ENCODE measurements at places on chromosomes 1 and 21.

GRCh38 chr1:18294437-18295176 is 186.1 kb upstream of the KLHDC7A start:
- no peak for DNase-seq

DNA sequence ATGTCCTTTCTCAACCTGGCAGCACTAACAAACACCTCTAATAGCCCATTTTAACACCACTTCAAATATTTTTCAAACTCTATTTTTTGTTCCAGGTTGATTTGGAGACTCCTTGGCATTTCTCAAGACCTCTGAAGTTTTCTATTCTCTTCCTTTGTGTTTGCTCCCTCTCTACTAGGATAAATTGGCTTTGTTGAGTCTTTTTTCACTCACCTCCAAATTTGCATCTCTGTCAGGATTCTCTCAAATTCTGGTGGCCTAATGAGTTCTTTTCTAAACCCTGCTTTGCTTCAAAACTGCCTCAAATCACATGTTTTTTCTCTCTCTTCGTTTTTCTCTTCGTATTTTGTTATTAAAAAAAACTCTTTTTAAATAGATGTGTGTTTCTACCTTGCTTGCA is 582.2 kb upstream of the ADGRL4 start:
- DNase-seq, result no peak

- DNase-seq, result no peak
Observed at GRCh38 chr1:199411506-199411905, 616.0 kb upstream of the NR5A2 start.

DNA sequence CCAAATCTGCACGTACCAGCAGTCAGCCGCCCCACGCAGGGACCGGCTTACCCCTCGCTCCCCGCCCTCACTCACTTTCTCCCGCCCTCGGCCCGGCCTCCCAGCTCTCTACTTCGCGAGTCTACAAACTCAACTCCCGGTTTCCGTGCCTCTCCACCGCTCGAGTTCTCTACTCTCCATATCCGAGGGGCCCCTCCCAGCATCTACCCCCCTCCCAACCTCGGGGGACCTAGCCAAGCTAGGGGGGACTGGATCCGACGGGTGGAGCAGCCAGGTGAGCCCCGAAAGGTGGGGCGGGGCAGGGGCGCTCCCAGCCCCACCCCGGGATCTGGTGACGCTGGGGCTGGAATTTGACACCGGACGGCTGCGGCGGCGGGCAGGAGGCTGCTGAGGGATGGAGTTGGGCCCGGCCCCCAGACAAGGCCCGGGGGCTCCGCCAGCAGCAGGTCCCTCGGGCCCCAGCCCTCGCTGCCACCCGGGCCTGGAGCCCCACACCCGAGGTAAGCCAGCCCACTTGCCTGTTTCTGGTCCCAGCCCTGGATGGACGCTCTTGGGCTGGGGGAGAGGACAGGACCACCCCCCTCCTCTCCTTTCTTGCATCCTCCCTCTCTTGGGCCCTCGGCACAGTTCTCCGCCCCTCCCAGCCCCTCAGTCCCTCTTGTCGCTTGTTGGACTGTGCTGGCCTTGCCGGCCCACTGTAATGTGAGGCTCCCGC is at the start of gene ARTN:
ARTN (plus strand) TSS at position 416 of the 715 bp plus-strand sequence. CDS start 1,856 bp downstream, outside the sequence.
- no peak for DNase-seq

DNA sequence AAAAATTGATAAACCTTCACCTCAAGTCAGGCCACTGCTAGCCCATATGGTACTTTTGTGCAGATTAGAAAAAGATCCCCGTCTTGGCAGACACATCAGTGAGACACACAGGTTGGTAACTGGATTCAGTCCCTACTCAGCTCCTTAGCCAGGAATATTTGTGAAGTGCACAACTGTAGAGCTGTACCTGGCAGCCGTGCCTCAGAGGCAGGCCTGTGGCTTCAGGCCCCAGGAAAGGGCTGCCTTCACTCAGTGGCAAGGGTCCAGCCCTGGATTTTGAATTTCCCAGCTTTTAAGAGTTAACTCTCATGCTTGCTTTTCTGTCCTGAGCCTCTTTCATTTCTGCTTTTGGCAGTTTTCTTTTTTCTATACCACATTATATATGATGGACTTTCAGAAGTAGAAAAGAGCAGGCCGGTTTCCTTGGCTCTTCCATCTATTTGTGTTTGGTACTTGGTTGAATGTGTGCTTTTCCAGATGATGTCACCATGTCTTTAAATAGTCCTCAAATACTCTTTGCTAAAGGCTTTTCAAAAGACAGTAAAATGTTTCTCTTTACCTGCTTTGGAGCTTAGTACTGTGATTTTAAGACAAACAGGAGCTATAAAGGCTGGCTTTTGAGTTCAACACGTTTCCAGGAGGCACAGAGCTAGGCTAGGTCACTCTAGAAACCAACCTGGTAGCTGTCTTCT is 186.6 kb downstream of the AK5 start:
- no peak for DNase-seq

DNA sequence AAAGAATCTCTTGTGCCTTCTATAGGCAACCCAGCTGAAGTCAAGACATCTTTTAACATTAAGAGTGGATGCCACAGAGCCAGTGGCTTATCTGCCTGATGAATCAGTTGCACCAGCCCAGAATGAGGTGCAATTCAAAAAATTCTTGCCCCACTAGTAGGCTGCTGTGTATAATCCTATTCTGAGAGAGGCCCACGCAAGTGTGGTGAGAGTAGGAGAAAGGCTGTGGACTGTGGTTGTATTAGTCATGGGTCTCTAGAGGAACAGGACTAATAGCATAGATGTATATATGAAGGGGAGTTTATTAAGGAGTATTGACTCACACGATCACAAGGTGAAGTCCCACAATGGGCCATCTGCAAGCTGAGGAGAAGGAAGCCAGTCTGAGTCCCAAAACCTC is 216.4 kb downstream of the LTN1 start:
- DNase-seq, result peak; percentile 6

- no peak for DNase-seq
Observed at GRCh38 chr1:225877580-225877979, 4.6 kb downstream of the TMEM63A start.

GRCh38 chr21:16022921-16023320 is 293.1 kb downstream of the USP25 start:
- DNase-seq, result no peak

DNA sequence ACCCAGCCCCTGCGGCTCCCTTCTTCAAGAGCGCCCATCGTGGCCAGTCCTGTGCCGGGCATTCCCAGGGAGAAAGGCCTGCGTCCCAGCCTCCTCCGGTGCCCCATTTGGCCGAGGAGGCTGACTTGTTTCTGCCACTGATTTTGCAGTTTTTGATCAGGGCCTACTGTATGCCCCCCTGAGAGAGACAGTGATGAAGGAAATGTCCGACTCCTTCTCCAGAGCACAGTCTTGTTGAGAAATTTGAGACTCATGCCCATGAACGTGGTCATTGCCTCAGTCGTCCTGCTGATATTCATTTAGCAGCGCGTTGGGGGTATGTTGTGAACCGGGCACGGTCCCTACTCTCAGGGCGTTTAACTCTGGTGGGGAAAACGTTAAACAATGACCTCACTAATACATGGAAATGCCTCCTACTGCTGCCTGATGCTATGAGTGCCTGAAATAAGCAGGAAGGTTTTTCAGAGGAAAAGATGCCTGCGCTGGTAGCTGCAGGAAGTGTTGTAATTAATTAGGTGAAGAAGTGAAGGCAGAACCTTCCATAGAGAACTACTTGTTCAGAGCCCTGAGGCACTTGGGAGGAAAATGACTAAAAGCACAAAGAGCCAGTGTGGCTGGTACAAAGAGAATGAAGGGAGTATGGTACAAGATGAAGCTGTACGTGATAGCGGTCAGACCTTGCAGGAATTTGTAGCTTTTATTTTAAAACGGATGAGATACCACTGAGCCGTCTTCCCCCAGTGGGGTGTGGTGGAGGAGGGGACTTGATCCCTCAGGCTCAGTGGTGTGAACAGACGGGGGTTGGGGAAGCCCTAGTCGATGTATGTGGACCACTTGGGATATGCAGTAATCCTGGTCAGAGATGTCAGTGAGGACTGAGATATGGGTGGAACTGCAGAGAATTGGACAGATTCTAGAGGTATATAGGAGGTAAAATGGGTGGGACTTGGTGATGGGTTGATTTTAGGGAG is 730 bp downstream of the ZCCHC17 start:
- no peak for DNase-seq

DNA sequence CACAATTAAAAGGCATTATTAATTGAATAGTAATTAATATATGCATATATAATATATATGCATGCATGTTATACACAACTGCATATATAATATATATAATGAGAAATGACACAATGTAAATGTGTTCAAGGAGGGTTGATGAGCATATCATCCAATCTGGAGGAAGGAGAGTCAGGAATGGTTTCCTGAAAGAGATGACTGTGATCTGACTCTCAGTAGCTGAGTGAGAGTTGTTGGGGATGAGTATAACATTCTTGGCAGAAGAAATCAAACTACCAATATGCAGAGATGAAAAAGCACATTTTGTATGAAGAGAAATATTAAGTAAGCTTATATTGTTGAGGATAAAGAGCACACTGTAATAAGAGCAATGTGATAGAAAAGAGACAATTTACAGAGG is 37.3 kb downstream of the F13B start:
- no peak for DNase-seq

DNA sequence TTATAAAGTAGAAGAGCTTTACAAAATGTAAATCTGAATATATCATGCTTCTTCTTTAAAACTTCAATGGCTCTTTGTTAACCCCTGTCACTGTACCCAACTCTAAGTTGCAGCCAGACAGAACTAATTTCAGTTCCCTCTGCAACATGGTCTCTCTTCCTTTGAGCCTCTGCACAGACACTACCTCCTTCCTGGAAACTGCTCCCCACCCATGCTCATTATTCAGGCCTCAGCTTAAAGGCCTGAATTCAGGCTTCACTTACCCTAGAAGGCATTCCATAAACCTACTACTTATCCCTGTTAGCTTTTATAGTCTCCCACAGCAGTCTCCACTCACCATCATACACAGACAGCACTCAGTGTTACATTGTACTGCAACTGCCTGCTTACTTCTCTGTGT is 2.6 kb upstream of the EEIG2 start:
- no peak for DNase-seq

DNA sequence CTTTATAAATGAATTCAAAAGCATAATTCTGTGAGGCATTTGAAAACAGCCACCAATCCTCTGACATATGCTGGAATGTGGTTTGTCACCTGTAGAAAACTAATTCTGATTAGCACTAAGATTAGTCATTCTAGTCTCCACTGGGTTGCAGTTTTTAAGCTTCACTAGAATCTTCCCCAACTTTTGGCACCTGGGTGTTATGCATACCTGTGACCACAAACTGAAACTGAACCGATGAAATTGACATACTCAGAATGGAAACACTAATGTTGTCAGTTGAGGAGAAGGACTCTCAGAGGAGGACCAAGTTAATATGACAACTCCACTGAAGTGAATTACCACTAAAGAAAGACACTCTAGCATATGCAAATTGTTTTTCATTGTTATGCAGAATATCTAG is 285.8 kb upstream of the NEGR1 start:
- no peak for DNase-seq

- DNase-seq, result no peak
Observed at GRCh38 chr1:20586953-20587660, 1.8 kb upstream of the CDA start.

DNA sequence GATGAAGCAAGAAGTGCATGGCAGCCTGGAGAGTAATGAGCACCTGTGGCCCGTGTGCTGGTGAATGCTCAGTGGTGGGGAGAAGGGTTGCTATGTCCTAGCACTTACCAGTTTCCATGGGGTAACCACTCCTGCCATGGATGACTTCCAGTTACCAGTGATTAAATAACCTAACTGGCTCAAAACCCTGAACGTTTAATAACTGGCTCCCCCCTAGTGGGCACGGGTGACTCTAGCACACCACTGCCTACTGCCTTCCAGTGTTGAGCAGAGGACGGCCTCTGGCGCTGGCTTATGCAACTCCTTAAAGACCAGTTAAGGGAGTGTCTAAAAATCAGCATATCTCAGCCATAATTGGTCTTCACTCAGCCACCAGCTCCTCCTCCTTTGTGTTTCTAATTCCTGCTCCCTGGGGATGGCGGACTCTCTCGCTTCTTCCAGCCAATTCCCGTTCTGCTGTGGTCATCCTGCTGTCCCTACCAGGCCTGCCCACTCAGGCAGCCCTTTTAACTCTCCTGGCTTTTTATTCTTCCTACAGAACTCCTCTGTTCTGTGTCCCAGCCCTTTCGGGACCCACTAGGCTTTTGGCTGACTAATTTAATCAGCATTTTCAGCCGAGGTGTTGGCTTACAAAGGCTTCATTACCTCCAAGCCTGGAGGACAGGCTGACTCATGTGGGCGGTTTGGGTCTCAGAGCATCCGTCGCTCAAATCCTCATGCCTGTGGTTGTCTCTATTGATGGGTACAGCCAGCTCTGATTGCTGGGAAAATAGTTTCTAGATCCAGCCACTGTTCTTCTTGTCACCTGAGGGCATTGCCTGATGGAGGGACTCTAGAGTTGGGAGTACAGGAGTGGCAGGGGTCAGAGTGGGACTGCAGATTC is 332.4 kb downstream of the CAMTA1 start:
- no peak for DNase-seq

- no peak for DNase-seq
Observed at GRCh38 chr21:34055615-34056014, 17.8 kb upstream of the MRPS6 start.

DNA sequence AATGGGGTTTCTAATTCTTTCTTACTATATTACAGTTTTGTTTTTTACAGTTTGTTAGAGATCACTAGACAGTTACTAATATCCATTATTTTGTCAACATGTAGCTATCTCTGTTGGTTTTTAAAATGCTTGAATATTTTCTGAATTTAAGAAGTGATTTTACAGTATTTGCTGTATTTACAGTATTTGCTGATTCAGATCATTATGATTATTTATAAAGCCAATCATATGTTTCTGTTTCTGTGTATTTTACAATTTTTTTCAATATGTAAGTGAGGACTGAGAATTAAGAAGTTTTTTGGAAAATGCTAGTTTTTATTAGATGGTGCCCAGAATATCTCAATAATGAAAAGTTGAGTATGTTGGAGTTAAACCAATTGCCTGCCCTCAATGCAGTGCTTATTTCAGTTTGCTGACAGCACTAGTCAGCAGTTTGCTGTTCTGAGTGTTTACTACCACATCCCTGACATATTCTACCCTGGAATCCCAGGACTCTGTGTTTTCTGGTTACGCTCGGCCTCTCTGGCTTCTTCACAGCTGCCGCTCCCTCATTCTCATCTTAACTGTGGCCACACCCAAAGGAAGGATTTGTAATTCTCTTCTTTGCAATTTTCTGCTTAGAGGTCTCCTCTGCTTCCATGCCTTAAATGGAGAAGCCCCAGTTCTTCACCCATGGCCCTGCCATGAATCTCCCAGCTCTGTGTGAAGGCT is 68.0 kb upstream of the BACH1 start:
- DNase-seq, result no peak

DNA sequence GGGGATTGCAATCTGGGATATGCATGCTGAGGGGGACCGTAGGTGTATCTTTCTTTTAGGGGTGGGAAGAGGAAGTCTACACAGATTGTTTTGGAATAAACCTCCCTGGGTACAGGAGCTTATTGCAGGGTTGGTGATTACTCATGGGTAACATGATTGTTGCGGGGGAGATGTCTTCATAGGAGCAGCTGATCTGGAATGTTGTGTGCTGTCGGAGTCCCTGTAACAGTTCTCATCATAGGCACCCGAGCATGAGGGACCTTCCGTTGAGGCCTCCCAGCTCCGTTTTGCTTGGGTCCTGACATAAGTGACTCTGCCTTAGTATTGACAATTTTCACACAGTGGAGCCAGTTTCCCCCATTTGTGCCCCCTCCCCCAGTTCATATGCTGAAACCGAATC is 4.2 kb upstream of the PRXL2B start:
- no peak for DNase-seq

GRCh38 chr1:42942444-42942843 is 16.2 kb downstream of the SLC2A1 start:
- DNase-seq, result no peak

- no peak for DNase-seq
Observed at GRCh38 chr1:25083481-25084345, 148.6 kb downstream of the SYF2 start.

Measured in activated CD4-positive, alpha-beta T cell treated with anti-CD3 and anti-CD28 coated beads for 24 hours (primary cell).